CD4-positive, alpha-beta T cell (primary cell): ENCODE measurements at places on chromosomes 1 and 21. TPM values are rescaled to one million over a fixed set of nuclear protein-coding genes. Genes with fewer than 3 reads are reported as not detected.

- no peaks in the 10 kb centered on the region for H3K4me1 ChIP-seq
- no peaks in the 10 kb centered on the region for H3K36me3 ChIP-seq
- H3K27me3 ChIP-seq: no peaks in the 10 kb centered on the region
- H3K27ac ChIP-seq: no peak overlapping the region
These were observed 34.3 kb downstream of the ZYG11A start for GRCh38 chr1:52876843-52877242.

The FAM177B gene
- total RNA-seq: not detected

The MATN1 gene
- 2.7 TPM for total RNA-seq

The PEX11B gene
- total RNA-seq: 11.6 TPM

DNA sequence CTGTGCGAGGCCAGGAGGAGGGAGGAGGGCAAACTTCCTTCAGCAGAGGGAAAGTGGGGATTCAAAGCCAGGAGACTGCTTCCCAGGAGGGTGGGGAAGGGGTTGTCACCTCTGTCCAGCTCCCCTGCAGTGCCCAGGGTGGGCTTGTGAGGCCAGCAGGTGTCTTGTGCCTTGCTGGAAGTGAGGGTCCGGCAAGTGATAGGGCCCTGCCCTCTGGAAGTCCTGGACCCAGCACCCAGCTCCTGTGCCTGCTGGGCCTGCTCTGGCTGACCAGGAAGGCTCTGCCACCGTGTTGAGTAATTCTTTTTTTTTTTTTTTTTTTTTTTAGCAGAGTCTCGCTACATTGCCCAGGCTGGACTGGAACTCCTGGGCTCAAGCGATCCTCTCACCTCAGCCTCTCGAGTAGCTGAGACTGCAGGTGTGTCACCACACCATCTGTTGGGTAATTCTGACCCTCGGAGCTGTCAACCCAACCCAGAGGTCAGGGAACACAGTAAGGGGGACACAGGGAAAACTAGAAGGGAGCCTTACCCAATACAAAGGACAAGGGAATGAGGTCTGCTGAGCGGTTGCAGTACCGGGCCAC, 1.0 kb downstream of the BEST4 start:
- H3K36me3 ChIP-seq: peaks cover 3% of the 10 kb centered on the region
- H3K4me1 ChIP-seq: peaks cover 35% of the 10 kb centered on the region
- DNase-seq: no peak
- no peak overlapping the region for H3K27ac ChIP-seq
- H3K4me3 ChIP-seq: peak overlapping the region; percentile 58
- H3K27me3 ChIP-seq: no peaks in the 10 kb centered on the region

DNA sequence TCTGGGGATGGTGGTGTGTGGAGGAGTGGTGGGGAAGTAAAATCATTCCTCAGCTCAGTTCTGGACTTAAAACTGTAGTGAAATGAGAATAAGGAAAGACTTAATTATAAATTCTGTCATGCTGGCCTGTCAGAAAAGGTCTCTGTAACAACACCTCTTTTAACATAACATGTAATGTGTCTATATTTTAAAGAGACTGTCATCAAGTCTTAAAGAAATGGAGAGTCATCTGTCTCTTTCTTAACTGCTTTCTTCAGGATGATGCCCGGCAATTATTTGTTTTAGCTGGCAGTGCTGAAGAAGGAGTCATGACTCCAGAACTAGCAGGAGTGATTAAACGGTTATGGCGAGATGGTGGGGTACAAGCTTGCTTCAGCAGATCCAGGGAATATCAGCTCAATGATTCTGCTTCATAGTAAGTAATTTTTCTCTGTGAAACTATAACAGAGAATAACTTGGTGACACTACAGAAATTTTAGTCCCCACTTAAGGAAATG, 30.6 kb downstream of the GNAI3 start:
- H3K4me1 ChIP-seq: no peaks in the 10 kb centered on the region
- peaks cover 84% of the 10 kb centered on the region for H3K36me3 ChIP-seq
- DNase-seq: no peak
- no peak overlapping the region for H3K4me3 ChIP-seq
- no peak overlapping the region for H3K27ac ChIP-seq

DNA sequence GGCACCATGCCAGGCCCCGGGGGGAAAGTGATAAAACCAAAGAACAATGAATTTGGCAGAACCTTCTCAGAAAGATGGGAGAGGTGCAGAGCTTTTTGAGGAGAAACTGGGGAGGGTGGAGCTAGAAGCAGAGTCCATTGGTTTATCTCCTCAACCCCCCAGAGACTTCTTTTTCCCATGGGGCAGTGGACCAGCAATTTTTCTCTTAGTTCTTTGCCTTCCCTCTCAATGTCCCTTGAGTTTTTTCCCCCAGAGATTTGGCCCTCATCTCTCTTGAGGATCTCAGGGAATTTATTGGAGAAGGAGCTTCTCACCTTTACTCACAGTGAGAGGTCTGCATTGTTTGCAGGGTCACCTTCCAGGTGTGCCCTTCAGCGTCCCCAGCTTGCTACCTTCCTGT, 5.3 kb upstream of the ARHGEF11 start:
- no peak overlapping the region for H3K27ac ChIP-seq
- peaks cover 67% of the 10 kb centered on the region for H3K27me3 ChIP-seq
- H3K4me1 ChIP-seq: peaks cover 8% of the 10 kb centered on the region
- no peak for DNase-seq
- H3K36me3 ChIP-seq: no peaks in the 10 kb centered on the region

DNA sequence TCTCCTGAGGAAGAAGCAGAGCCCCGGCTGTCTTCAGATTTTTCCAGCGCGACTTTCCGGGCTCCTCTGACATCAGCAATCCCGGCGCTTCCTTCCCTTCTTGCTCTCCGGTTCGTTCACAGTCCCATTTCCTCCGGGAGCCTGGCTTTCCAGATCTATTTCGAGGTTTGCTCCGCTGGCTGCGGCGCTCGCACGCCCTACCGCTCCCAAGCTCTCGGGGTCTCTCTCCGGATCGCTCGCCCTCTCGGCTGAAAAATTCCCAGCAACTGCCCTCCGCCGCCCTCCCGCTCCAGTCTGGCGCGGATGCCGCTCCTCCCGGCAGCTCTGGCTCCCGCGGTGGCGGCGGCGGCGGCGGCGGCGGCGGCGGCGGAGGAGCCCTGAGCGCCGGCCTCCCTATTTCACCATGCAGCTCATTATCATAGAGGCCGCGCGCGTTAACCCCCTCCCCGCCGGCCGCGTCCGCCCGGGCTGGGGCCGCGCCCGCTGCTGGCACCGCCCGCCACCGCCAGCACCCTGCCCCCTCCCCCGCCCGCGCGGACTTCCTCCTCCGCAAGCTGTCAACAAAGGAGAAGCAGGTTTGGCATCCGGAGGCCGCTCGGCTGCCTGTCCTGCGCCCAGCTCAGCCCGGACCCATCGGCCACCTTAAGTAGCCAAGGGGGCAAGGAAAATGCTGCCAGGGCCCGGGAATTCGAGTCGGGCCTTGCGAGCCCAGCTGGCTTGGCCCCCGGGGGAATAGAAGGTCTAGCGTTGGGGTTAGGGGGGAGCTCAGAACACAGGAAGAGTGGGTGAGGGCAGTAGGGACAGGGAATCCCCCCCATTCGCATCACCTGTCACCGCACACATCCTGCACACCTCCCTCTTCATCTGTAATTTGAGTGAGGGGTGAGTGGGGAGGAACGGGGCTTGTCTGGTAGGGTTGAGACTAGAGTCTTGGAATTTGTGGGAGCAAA, at the start of gene PLXNA2:
Gene PLXNA2, minus strand, starts transcription at position 418 of the 950 bp plus-strand sequence. CDS start 26,462 bp downstream, outside the sequence.
- DNase-seq: peak; percentile 73
- H3K36me3 ChIP-seq: no peaks in the 10 kb centered on the region
- peaks cover 15% of the 10 kb centered on the region for H3K4me1 ChIP-seq
- H3K4me3 ChIP-seq: peak within 1 kb of the TSS; percentile 77
- H3K27me3 ChIP-seq: peaks cover 16% of the 10 kb centered on the region

DNA sequence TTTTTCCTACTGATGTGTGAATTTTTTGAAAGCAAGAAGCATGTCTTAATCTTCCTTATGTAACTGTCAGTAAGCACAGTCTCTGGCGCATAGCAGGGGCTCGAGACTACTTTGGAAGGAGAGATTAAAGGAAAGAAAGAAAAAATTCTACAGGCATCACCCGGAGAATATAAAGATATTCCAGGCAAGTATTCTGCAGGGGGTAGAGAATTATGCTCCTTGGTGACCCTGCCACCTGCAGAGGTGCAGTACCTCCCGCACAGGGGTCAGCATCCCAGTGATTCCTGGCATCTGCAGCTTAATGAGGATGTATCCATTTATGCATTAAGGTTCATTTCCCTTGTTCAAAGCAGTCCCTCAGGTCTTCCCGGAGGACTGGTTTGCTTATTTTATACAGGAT, 87.6 kb upstream of the WLS start:
- no peaks in the 10 kb centered on the region for H3K4me1 ChIP-seq
- DNase-seq: no peak
- H3K36me3 ChIP-seq: no peaks in the 10 kb centered on the region
- H3K4me3 ChIP-seq: no peak overlapping the region

The OR6N1 gene
- total RNA-seq: not detected

DNA sequence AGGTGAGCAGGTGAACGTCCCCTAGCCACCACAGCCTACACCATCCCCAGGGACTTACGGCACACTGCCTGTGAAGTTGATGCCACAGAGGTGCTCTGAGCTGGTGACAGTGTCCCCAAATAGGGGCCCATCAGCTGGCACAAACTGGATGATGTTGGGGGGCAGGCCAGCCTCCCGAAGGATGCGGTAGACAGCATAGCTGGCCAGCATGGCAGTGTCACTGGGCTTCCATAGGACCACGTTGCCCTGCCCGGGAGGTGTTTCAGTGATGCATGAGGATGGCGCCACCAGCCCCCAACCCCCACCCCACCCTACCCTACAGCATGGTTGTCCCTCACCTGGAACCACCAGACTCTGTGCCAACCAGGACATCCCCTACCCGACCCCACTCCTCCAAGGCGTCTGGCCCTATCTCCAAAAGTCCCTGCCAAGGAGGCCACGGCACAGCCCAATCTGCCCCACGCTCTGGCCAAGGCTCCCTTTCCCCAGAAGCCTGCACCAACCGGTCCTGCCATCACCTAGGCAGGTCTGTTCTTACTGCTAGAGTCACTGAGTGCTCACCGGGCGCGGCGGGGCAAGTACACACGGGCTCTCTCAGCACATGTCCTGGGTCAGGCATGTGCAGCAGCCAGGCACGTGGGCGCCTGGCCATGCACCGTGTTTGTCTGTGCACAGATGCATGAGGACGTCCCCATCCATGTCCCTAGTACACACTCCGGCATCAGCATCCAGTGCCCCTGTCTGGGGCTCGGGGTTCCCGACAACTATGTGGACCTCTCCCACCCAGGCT, 20.5 kb downstream of the ALDH4A1 start:
- no peak overlapping the region for H3K4me3 ChIP-seq
- no peak for DNase-seq
- no peaks in the 10 kb centered on the region for H3K27me3 ChIP-seq

DNA sequence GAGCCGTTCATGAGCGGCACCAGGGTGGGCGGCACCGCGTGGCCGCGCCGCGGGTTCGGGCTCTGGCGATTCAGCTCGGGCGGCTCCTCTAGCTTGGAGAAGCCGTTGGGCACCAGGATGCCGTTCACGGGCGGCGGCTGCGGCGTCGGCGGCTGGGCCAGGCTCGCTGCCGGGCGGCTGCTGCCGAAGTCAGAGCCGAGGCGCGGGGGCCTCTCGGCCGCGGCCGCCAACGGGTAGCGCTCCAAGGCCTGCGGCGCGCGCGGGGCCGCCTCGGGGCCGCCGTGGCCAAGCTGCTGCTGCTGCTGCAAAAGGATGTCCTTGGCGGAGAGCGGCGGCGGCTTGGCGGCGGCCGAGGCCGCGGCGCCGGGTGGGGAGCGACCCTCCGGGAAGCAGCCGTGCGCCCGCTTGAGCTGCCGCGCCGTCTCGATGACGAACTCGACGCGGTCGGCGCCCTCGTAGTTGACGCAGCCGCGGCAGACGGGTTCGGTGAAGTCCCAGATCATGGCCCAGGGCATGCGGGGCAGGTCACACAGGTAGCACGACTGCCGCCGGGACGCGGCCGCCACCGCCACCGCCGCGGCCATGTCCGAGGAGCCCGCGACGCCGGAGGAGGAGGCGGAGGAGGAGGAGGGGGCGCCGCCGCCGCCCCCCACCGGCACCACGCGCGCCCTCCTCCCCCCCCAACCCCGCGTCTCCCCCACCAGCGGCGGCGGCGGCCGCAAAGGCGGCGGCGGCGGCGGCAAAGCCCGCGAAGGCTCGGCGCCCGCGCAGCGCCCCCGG, 877 bp downstream of the IRF2BP2 start:
- peaks cover 51% of the 10 kb centered on the region for H3K4me1 ChIP-seq
- H3K27ac ChIP-seq: peak overlapping the region; percentile 98
- DNase-seq: peak; percentile 77
- H3K36me3 ChIP-seq: peaks cover 18% of the 10 kb centered on the region
- no peaks in the 10 kb centered on the region for H3K27me3 ChIP-seq

- H3K27me3 ChIP-seq: no peaks in the 10 kb centered on the region
- no peak for DNase-seq
- peaks cover 13% of the 10 kb centered on the region for H3K4me1 ChIP-seq
- H3K36me3 ChIP-seq: no peaks in the 10 kb centered on the region
- H3K27ac ChIP-seq: no peak overlapping the region
These were observed 39.2 kb upstream of the RAB4A start for GRCh38 chr1:229231754-229232119.

The YRDC gene
- 31.2 TPM for total RNA-seq

The C1orf74 gene
- 0.67 TPM for total RNA-seq

DNA sequence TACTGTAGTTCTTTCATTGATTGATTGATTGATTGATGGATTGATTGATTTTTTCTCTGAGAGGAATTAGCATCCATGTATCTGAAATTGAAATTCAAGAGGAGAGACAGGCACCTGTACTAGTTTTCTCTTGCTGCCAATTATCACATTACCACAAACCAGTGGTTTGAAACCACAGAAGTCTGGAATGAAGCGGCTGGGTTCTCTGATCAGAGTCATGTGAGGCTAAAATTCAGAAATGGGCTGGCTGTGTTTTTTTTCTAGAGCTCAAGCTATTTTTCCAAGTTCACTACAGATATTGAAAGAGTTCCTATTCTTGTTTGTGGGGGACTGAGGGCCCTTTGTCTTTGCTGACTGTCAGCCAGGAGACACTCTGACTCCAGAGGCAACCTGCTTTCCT, 10.0 kb downstream of the NBPF3 start:
- peaks cover 4% of the 10 kb centered on the region for H3K36me3 ChIP-seq
- H3K27ac ChIP-seq: no peak overlapping the region
- no peak overlapping the region for H3K4me3 ChIP-seq
- H3K27me3 ChIP-seq: no peaks in the 10 kb centered on the region

DNA sequence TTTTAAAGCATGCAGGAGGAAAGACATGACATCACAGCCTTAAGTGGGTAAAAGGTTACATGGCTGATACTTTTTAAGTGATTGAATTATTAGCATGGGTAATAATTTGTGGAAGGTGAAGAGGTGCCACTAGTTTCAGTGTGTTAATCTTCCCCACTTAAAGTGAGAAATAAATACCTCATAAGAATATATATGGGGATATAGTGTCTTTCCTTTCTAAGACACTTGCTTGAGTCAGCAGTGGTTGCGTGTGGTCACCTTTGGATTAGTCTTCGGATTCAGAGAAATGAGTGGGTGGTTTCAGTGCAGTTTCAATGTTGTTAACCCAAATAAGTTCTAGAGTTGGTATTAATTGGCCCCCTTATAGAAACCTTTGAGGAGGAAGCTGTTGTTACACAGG, 94.1 kb downstream of the ADGRL2 start:
- no peak for DNase-seq
- H3K4me3 ChIP-seq: no peak overlapping the region
- H3K4me1 ChIP-seq: no peaks in the 10 kb centered on the region
- no peaks in the 10 kb centered on the region for H3K27me3 ChIP-seq
- H3K36me3 ChIP-seq: no peaks in the 10 kb centered on the region
- no peak overlapping the region for H3K27ac ChIP-seq

- H3K27ac ChIP-seq: no peak overlapping the region
- no peak overlapping the region for H3K4me3 ChIP-seq
- H3K4me1 ChIP-seq: no peaks in the 10 kb centered on the region
These were observed 411.2 kb upstream of the CAMK1G start for GRCh38 chr1:209172286-209172685.
